ENCODE measurements at places on chromosomes 13 and 19. TPM values are rescaled to one million over a fixed set of nuclear protein-coding genes. Genes with fewer than 3 reads are reported as not detected.
A peak's percentile ranks its signal among the peaks of the same experiment; 100 is the strongest.

GRCh38 chr19:28920269-28921066 lies 292.5 kb downstream of the UQCRFS1 start:
- no peaks in the 10 kb centered on the region for H3K36me3 ChIP-seq
- H3K4me1 ChIP-seq: no peaks in the 10 kb centered on the region
- DNase-seq: no peak
- no peak overlapping the region for H3K27ac ChIP-seq
- no peak overlapping the region for H3K4me3 ChIP-seq

DNA sequence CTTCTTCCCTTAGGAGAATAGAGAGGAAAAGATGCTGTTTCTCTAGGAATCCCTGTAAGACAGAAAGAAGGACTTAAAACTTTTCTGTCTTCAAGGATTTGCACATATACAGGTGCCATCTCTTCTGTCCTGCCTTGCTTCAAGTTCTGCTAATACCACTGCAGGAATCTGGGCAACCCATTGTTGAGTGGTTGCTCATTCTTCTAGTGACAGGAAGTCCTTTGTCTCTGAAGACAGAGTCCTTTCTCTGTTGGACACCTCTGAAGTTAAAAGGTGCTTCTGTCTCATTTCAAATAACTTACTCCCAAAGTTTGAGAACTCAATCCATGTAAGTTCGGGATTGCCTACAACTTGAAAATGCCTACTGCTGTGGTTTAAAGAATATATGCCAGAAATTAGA lies 114.4 kb upstream of the TMTC4 start:
- H3K27me3 ChIP-seq: no peaks in the 10 kb centered on the region
- H3K36me3 ChIP-seq: no peaks in the 10 kb centered on the region
- no peak overlapping the region for H3K27ac ChIP-seq
- H3K4me1 ChIP-seq: no peaks in the 10 kb centered on the region
- H3K4me3 ChIP-seq: no peak overlapping the region

DNA sequence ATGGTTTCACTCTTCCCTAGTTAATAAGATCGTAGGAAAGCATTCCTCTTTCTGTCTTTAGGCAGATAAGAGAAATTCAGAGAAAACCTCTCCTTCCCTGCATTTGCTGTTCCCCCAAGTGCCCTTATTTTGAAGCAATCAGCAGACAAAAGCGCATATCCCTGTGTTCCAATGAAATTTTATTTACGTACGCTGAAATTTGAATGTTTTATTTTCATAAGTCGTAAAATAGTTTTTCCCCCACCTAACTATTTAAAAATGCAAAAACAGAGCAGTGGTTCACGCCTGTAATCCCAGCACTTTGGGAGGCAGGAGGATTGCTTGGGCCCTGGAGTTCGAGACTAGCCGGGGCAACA lies 17.2 kb upstream of the MRI1 start:
- peaks cover 18% of the 10 kb centered on the region for H3K4me1 ChIP-seq
- peak overlapping the region; percentile 35 for H3K4me3 ChIP-seq
- H3K27ac ChIP-seq: peak overlapping the region; percentile 53
- no peak for DNase-seq

GRCh38 chr13:79226938-79227337 lies 179.1 kb downstream of the RBM26 start:
- no peak overlapping the region for H3K4me3 ChIP-seq
- H3K4me1 ChIP-seq: no peaks in the 10 kb centered on the region
- no peak overlapping the region for H3K27ac ChIP-seq
- no peak for DNase-seq
- no peaks in the 10 kb centered on the region for H3K27me3 ChIP-seq

- H3K36me3 ChIP-seq: no peaks in the 10 kb centered on the region
- DNase-seq: no peak
- H3K27me3 ChIP-seq: no peaks in the 10 kb centered on the region
Observed at GRCh38 chr19:14916848-14917247, 24.4 kb upstream of the OR7C2 start.

DNA sequence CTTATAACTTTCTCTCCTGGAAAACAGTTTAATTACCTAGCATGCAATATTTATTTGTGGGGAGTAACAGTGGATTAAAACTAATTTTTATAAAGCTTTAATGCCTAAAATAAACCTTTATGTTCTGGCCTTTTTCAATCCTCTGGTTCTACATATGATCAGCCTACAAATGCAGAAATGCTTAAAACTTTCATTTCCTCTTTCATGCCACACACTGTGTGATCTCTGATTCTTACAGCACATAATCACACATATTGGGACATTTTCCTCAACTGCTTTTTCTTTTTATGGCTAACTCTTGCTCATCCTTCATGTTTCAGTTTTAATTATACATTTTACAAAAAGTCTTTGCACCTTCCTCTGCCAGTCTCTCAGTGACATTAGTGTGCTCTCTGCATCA lies 910.8 kb upstream of the SLITRK6 start:
- no peak for DNase-seq
- H3K4me1 ChIP-seq: no peaks in the 10 kb centered on the region
- no peaks in the 10 kb centered on the region for H3K36me3 ChIP-seq
- H3K27me3 ChIP-seq: no peaks in the 10 kb centered on the region
- H3K27ac ChIP-seq: no peak overlapping the region
- no peak overlapping the region for H3K4me3 ChIP-seq

DNA sequence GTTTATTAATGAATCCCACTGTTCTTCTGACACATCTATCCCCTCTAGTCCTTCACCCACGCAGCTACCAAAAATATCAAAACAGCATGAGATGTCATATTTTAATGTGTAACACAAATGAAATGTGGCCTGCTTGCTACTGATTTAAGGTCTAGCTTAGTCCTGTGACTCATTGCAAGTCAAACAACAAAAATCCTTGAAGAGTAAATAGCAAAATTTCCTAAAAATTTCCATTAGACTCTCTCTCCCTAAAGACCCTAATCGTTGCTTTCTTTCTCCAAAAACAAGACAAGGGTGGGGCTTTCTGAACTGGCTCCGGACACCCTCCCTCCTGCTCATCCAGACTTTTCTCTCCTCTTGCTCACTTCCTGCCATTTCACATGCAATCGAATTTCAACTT lies 99.9 kb upstream of the IPO5 start:
- no peak for DNase-seq
- H3K4me1 ChIP-seq: no peaks in the 10 kb centered on the region
- H3K4me3 ChIP-seq: no peak overlapping the region
- H3K27ac ChIP-seq: no peak overlapping the region
- H3K36me3 ChIP-seq: no peaks in the 10 kb centered on the region

GRCh38 chr13:76882431-76882830 lies 3.8 kb downstream of the KCTD12 start:
- H3K36me3 ChIP-seq: no peaks in the 10 kb centered on the region
- H3K27me3 ChIP-seq: peaks cover 26% of the 10 kb centered on the region
- H3K4me1 ChIP-seq: peaks cover 26% of the 10 kb centered on the region
- no peak overlapping the region for H3K27ac ChIP-seq

- no peak for DNase-seq
- H3K4me3 ChIP-seq: no peak overlapping the region
- H3K27ac ChIP-seq: no peak overlapping the region
- no peaks in the 10 kb centered on the region for H3K36me3 ChIP-seq
- H3K4me1 ChIP-seq: peaks cover 9% of the 10 kb centered on the region
- no peaks in the 10 kb centered on the region for H3K27me3 ChIP-seq
Observed at GRCh38 chr13:28751175-28751960, 32.6 kb upstream of the SLC46A3 start.

- no peaks in the 10 kb centered on the region for H3K27me3 ChIP-seq
- no peak overlapping the region for H3K27ac ChIP-seq
- no peak for DNase-seq
Observed at GRCh38 chr19:54888239-54888638, 14.2 kb downstream of the FCAR start.

GRCh38 chr13:112843392-112844111 lies 125.5 kb upstream of the MCF2L start:
- no peak for DNase-seq
- no peaks in the 10 kb centered on the region for H3K4me1 ChIP-seq
- no peak overlapping the region for H3K27ac ChIP-seq
- H3K27me3 ChIP-seq: no peaks in the 10 kb centered on the region
- no peak overlapping the region for H3K4me3 ChIP-seq

DNA sequence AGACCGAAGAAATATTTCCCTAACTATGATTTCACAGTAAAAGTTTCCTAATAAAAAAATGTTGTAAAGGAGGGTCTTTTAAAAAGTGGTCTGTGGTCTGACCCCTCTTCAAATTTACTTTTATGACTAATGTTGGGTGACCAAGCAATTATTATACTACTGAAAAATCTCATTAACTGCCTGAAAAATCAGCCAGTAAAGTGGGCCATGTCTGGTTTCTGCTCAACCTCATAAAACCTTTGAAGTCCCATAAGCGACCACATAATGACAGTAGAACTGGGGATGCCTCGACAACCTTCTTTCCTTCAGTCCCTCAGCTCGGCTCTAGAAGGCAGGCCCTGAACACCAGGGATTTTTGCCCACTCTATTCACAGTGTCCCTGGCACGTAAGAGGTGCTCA lies 434.3 kb downstream of the EFNB2 start:
- DNase-seq: no peak
- H3K36me3 ChIP-seq: no peaks in the 10 kb centered on the region
- no peaks in the 10 kb centered on the region for H3K4me1 ChIP-seq
- H3K4me3 ChIP-seq: no peak overlapping the region
- no peaks in the 10 kb centered on the region for H3K27me3 ChIP-seq

The SRRM5 gene
- total RNA-seq: 0.50 TPM

The ANGPTL4 gene
- not detected for total RNA-seq

The EHD2 gene
- 0.40 TPM for total RNA-seq

The PLK5 gene
- total RNA-seq: not detected

The KLK2 gene
- not detected for total RNA-seq

The PDE4C gene
- total RNA-seq: not detected

All from natural killer cell (primary cell).